Fibroblast of skin of left biceps (primary cell): ENCODE measurements at places on chromosomes 7 and 10.

DNA sequence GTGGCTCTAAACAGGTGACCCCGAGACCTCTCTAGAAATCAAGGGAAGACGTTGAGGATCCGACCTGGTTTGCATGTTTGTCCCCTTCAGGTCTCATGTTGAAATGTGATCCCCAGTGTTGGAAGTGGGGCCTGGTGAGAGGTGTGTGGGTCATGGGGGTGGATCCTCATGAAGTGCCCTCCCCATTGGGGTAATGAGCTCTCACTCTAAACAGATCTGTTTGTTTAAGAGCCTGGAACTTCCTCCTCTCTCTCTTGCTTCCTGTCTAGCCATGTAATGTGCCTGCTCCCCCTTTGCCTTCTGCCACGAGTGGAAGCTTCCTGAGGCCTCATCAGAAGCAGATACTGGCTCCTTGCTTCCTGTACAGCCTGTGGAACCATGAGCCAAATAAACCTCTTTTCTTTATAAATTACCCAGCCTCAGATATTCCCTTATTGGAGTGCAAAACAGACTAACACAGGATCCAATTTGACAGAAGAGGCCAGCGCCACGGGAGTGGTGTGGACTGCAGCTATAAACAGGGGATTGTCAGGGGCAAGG is 10.8 kb upstream of the POLM start:
- no peak for DNase-seq

- DNase-seq: no peak
Measured at GRCh38 chr10:52283174-52283573, 30.9 kb upstream of the DKK1 start.

DNA sequence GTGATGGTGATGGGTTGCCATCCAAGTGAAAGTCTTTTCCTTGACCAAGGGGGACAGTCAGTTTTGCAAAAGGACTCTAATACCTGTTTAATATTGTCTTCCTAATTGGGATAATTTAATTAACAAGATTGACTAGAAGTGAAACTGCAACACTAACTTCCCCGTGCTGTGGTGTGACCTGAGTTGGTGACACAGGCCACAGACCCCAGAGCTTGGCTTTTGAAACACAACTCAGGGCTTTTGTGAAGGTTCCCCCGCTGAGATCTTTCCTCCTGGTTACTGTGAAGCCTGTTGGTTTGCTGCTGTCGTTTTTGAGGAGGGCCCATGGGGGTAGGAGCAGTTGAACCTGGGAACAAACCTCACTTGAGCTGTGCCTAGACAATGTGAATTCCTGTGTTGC is 6.9 kb downstream of the PPIF start:
- no peak for DNase-seq

DNA sequence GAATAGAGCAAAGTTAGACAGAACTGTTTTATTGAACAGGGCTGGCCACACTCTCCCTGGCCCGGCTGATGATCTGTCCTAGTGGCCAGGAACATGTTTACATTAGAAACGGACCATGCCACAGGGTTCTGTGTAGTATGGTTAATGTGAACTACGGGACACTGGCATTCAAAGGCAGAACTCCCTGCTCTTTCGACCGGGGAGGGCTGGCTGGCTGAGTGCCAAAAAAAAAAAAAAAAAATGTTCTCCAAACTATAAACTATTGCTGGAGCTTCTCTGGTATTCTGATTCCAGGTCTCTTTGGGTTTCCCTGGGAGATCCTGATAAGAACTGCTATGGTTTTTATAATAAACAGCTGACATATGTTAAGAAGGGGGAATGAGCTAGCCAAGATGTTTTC is 1262.6 kb upstream of the SORCS1 start:
- no peak for DNase-seq

DNA sequence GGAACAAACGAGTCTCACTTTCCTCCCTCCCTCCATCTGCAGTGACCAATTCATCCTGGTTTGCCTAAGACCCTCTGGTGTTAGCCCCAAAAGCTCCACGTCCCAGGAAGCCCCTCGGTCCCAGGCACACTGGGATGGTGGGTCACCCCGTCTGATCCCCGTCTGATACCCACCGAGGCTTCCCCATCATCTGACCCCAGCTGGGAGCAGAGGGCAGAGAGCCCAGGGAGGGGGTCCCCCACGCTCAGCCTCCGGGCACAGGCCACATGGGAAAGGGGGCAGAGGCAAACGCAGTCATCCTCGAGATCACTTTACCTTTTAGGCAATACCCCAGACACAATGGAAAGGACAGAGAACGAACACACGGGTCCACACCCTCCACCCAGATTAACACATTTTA is 291.6 kb upstream of the PPP2R2D start:
- no peak for DNase-seq

DNA sequence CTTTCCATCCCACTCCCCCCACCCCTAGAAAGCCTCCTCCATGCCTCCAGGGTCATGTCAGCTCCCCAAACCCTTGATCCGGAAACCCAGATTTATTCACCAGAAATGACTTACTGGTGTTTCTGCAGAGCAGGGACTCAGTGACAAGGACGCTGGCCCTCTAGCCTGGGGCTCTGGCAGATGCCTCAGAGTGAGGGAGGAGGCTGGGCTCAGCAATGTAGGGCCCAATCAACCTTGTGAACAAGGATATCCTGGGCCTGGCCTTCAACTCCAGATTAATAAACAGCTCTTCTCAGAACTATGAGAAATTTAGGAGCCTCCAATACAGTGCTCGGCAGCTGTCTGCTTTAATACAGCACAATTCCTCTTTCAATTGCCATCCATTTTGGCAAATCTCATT is at the start of gene MBL2:
Gene MBL2 (minus strand): TSS at position 162 of the 400 bp plus-strand sequence. CDS start 1,149 bp downstream, outside the sequence.
- no peak for DNase-seq

GRCh38 chr10:71372882-71373495 is 23.7 kb upstream of the CDH23 start:
- DNase-seq: peak; percentile 22

DNA sequence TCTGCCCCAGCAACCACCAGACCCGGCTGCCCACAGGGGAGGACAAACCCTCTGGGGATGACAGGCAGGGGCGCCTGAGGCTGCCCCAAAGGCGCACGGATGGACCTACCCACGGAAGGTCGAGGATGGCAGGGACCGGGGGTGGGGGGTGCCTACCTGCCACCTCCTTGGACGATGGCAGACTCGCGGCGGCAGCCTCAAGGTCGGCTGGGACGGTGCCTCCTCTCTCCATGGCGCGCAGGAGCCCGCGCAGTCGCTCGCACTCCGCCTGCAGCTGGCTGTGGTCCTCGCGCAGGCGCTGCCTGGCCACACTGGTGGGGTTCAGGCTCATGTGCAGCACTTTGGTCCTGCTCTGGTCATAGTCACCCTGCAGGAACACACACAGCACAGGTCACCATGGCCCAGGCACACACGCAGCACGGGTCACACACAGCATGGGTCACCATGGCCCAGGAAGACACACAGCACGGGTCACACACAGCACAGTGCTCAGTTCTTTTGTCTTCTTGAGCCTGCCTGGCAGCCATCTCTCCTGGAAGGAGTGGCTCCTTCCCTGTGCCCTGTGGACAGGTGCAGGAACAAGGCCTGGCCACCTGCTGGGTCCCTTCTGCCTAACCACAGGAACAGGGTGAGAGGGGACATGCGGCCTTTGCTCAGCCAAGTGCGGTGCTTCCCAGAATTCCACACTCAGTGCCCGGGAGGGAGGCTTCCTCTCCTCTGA is 266.6 kb downstream of the ELFN1 start:
- DNase-seq: no peak

GRCh38 chr10:114094795-114095194 is 51.1 kb downstream of the ADRB1 start:
- no peak for DNase-seq

- DNase-seq: no peak
Measured at GRCh38 chr7:412313-412710, 107.3 kb downstream of the PDGFA start.

- no peak for DNase-seq
Measured at GRCh38 chr7:79531116-79531515, 77.6 kb upstream of the MAGI2 start.
